ENCODE measurements at places on chromosomes 1 and 21.

- no peak for DNase-seq
Observed at GRCh38 chr1:205356440-205357139, at the start of gene KLHDC8A. Gene KLHDC8A (minus strand): TSS chr1:205356922. CDS start chr1:205343604, 13,318 bp downstream.

GRCh38 chr1:153688276-153688675, 9.8 kb downstream of the NPR1 start:
- peak; percentile 50 for DNase-seq

GRCh38 chr1:100718581-100718980, 961 bp upstream of the VCAM1 start:
- DNase-seq = peak; percentile 76

- no peak for DNase-seq
Observed at GRCh38 chr1:162397943-162398560, 13.9 kb downstream of the SH2D1B start.

DNA sequence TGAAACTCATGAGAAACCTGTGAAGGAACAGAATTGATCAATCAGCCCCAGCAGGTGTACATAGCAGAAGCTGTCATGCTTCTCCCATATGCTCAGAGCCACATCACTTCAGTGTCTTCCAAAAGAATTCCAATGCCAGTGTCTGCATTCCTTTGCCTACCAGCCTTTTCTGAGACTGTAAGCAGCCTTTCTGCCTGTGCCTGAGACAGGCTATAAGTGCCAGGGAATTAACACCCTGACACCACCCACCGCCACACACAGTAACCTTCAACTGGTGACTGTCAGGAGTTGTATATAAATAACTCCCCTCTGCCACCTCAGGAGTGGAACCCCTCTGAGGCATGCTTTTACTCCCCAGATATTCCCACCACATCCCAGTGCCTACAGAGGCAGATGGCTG, 38.1 kb upstream of the SLAMF9 start:
- no peak for DNase-seq

GRCh38 chr1:162349635-162350330, 26.9 kb downstream of the SPATA46 start:
- no peak for DNase-seq

DNA sequence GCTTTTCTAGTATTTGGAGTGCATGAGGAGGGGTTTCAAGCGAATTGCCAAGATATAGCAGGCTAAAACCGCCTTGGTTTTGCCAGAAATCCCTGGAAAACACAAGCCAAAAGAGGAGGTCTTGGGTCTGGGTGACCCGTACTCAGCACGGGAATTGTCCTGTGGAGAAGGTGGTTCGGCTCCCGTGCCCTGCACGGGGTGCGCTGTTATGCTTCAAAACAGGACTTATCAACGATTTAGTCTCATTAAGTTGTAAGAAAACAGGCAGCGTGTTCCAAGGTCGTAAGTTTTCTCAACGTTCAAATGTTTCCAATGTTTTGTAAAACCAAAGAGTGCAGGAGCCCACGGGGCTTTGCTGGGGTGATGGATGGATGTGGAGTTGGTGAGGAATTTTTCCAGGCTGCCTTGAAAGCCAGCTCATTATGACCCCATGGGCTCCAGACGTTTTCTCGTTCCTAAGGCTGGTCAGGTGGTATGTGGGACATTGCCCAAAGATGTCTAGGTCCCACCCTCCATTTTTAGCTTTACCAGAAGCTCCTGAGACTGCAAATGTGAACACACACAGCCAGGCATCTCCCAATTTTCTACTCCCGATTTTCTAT, 75.4 kb upstream of the CLDN14 start:
- DNase-seq = no peak

GRCh38 chr1:163785868-163786405, 464.2 kb downstream of the NUF2 start:
- DNase-seq = no peak

GRCh38 chr21:44333509-44334328, 5.5 kb downstream of the CFAP410 start:
- DNase-seq = no peak
